ENCODE measurements at places on chromosomes 7 and 10.
A peak's percentile ranks its signal among the peaks of the same experiment; 100 is the strongest.

DNA sequence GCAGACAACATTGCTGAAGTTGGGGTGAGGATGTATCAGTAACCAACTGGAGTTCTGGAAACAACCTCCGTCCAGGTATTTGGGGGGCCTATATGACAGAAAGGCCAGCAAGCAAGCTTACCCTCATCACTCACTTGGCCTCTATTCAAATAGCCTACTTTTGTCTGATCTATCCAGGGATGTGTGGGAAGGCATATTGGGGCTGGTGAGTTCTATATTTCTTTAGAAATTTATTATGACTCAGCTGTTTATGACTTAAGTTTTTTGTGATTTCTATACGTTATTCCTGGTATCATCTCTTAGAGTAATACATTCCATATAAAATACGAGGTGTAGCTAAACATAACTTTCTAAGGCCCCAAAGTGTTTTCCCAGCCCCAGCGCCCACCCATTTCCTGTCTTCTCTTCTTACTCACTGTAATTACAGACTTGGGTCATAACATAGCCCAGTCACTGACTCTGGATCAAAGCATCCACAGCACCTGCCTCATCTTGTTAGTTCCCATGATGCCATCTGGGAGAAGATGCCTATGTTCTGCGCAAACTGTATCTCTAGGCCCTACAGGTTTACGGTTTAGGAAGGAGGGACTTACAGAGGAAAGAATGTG lies 18.1 kb downstream of the GARS1 start:
- no peak for DNase-seq

GRCh38 chr10:21413268-21413667 lies 112.2 kb downstream of the SKIDA1 start:
- no peak for DNase-seq

DNA sequence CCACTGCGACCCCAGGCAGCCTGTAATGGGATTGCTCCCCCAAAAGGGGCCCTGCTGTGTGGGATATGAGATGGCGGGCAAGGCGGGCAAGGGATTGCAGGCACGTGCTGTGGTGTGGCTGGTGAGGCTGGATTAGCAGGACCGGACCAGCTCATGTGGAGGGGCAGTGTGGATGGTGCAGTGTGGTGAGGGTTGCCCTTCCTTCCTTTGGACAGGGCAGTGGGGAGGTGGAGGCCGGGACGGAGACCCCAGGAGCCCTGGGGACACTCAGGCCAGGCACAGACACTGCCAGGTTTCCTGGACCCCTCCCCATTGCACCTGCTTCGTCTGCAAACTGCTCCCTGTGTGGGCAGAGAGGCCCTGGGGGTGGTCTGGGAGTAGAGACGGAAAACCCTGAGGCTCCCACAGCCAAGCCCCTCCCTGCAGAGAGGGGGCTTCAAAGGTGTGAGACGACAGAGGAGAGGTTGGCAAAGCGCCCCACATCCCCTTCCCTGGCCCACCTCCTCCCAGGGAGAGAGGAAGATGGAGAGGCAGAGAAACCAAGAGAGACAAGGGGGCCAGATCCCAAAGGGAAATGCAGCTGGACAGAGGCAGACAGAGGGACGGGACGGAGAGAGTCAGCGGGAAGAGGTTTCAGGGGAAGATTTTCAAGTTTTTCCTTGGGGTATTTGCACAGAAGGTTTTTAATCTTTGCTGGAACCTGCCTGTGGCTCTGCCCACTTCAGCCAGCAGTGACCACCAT lies 89.2 kb downstream of the MICALL2 start:
- DNase-seq, result no peak

DNA sequence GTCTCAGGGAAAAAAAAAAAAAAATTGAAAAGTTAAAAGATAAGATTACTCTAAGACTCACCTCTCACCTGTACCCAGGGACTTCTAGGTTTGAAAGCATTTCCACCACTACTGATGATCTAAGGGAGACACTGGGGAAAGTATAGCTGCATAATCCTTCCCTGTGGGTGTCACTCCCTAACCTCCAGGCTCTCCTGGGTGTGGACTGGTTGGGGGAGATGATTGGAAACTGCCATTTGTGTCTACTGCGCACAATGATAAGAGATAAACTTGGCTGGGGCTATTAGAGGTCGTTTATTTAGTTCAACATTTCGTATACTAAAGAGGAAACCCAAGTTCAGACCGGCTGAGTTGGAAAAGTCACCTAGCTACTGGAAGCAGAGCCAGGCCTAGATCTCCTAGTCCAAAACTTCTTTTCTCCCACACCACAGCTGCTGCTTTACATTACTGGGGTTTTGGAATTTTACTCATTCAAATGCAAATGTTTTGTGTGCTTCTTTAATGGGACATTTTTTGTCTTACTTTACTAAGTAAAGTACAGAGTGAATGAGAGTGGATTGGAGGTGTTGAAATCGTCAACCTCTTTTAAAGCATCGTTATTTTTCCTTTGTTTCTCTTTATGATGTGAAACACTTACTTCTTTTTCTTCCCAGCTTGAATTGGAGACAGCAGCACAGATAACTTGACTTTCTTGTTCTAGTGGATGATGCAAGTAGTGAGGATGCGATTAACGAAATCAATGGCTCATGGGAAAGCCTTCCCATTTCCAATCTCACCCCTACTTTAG lies 22.3 kb upstream of the SEC61G start:
- no peak for DNase-seq

DNA sequence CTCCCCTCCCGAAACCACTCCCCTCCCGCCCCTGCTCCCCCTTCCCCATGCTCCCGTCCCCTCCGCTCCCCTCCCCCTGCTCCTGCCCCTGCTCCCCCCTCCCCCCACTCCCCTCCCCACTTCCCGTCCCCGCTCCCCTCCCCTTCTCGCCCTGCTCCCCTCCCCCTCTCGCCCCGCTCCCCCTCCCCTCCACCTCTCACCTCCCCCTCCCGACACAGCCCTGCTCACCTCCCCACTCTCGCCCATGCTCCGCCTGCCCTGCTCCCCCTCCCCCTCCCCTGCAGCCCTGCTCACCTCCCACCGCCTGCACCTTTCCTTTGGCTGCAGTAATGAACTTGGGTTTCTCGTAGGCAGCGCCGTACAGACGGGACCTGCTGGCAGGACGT lies 49.9 kb upstream of the NKX6-2 start:
- DNase-seq, result no peak

DNA sequence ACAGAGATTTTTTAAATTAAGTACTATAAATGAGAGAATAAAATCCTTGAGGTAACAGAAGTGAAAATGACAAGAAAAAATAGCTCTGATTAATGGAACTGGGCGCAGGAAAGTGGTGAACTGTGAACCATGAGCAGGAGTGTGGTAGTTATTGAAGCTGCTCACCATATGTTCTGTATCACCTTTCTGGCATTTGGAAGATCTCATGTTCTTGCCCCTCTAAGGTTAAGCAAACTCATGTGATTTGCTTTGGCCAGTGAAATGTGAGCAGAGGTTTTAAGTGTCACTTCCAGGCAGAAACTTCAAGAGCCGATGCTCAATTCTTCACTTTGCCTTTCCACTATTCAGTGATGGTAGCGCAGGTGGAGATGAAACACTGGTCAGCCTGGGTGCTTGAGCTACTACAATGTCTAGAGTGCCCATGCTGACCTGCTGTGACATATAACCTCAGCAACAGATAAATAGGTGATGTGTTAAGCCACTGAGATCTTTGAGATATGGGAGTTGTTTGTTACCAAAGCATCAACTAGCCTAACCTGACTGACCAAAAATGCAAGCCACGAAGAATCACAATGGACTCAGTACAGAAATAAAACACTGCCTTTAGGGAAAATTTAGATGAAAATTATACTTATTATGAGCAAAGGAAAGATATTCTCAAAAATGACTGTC lies 18.4 kb downstream of the MTPAP start:
- no peak for DNase-seq

GRCh38 chr10:75955973-75956502 lies 524.6 kb downstream of the LRMDA start:
- no peak for DNase-seq

GRCh38 chr7:93430917-93431588 lies 143.5 kb downstream of the CALCR start:
- DNase-seq, result no peak

GRCh38 chr7:114857605-114858004 lies 64.3 kb upstream of the MDFIC start:
- DNase-seq, result no peak

GRCh38 chr10:58994226-58995057 lies 182.0 kb upstream of the PHYHIPL start:
- DNase-seq, result no peak

- DNase-seq, result no peak
Measured at GRCh38 chr7:85023066-85023712, 163.7 kb downstream of the SEMA3D start.

GRCh38 chr10:44786286-44786850 lies 124.8 kb upstream of the TMEM72 start:
- DNase-seq, result no peak

GRCh38 chr7:42151309-42151708 lies 85.7 kb downstream of the GLI3 start:
- DNase-seq, result no peak

GRCh38 chr7:90272242-90272641 lies 27.3 kb downstream of the CFAP69 start:
- no peak for DNase-seq

DNA sequence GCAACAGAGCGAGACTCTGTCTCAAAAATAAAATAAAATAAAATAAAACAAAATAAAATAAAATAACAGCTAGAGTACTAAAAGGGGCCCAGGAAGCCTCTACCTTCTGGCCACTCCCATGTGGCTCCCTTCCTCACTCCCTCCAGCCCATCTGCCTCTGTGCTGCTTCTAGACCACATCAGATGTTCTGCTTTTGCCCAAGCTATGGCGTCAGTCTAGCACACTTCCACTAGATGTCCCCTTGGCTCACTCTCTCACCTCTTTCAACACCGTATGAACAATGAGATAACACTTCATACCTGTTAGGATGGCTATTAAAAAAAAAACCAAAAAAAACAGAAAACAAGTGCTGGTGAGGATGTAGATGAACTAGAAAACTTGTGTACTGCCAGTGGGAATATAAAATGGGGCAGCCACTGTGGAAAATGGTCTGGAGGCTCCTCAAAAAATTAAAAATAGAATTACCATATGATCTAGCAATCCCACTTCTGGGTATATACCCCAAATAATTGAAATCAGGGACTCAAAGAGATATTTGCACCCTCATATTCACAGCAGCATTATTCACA lies 132.3 kb downstream of the ARHGAP22 start:
- DNase-seq, result no peak

- no peak for DNase-seq
Measured at GRCh38 chr7:37212556-37212955, 236.1 kb downstream of the ELMO1 start.

DNA sequence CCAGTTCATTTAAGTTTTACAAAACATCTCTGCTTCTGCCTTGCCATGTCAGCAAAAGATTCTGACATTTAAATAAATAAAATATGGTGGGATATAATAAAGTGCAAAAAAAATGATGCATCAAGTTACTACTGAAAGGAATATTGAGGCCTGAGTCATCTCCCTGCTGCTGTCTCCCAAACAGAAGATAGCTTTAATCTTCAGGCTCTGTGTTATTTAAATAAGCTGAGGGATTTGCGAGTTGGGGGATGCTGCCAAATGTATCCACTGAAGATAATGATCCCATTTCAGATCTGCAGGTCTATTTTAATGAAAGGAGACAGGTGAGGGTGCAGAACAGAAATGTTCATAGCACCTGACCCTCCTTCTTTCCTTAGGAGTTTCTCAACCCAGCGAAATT lies 720.8 kb downstream of the AUTS2 start:
- no peak for DNase-seq

DNA sequence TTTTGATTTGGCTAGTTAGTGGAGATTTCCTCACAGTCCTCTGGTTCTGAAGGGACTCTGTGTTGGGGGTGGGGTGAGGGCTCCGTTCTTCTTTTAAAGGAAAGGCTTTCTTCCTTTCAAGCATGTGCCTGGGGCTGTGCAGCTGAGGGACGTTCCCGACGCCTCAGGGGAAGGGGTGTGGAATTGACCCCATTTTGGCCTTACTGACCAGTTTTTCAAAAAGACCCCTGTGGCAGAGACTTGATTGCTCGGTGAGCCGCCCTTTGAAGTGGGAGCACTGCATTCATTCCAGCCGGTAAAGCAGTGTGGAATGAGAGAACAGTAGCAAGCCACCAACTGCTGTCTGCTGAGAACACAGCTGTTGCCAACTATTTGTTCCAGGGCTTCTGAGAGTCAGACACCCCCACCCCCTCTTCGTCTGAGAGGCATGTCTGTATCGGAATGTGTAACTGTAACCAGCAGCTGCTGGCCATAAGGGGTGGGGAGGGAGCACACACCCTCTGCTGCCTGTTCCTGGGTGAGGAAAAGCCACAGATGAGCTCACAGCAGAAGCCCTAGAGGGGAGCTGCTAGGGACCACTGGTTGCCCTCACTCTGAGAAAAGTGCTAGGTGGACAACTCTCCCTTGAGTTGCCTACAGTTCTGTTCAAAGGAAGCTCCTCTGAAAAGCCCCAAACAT lies 33.2 kb downstream of the WBP1L start:
- DNase-seq, result no peak

- DNase-seq, result no peak
Measured at GRCh38 chr10:8614054-8614565, 559.6 kb downstream of the GATA3 start.

DNA sequence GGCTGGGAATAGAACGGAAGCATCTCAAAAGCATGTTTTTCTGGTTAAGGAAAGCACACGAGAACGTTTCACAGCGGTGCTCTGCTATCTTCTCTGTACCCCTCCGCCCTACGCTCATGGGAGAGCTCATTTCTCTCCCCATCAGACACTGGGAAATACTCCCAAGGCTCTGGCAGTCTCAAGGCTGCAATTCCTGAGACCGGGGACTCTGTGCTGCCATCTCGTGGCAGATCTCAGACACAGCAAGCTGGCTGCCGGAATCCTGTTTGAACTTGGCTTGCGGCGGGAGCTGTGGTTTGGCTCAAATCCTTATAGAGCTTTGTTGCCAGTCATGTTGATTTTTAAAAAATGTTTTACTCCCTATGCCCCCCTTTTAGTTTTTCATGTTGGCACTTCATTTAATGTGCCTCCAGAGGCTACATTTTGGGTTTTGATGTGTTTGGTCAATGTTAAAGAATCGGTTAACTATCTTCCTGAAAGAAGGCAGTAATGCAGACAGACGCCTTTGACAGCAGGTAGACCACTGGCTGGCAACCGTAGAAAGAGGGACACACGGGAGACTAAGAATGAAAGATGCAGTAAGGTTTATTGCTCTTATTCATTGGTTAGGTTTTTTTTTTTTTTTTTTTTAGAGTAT lies 27.6 kb downstream of the BMPER start:
- DNase-seq, result peak; percentile 32

GRCh38 chr7:587767-588166 lies 68.1 kb upstream of the PDGFA start:
- no peak for DNase-seq

Measured in GM12891 (cell line).